ENCODE measurements at places on chromosomes 7 and 10. TPM values are rescaled to one million over a fixed set of nuclear protein-coding genes. Genes with fewer than 3 reads are reported as not detected.

NPFFR1 gene
- 0.11 TPM for total RNA-seq

RSU1 gene
- 23.5 TPM for total RNA-seq

DENND11 gene
- 14.2 TPM for total RNA-seq

COL1A2 gene
- total RNA-seq: 0.13 TPM

GNGT1 gene
- total RNA-seq: not detected

AFAP1L2 gene
- total RNA-seq: 26.9 TPM

ELN gene
- total RNA-seq: 8.6 TPM

FBXO24 gene
- total RNA-seq: 0.25 TPM

GPR15LG gene
- 0.58 TPM for total RNA-seq

FFAR4 gene
- 0.96 TPM for total RNA-seq

ZSCAN21 gene
- total RNA-seq: 15.0 TPM

AKR1C8 gene
- total RNA-seq: not detected

PARD3 gene
- 29.9 TPM for total RNA-seq

VWA2 gene
- total RNA-seq: 0.87 TPM

GLCCI1 gene
- total RNA-seq: 21.3 TPM

GRCh38 chr10:112223725-112224124, 40.2 kb upstream of the GPAM start:
- no peak for ATAC-seq

DNA sequence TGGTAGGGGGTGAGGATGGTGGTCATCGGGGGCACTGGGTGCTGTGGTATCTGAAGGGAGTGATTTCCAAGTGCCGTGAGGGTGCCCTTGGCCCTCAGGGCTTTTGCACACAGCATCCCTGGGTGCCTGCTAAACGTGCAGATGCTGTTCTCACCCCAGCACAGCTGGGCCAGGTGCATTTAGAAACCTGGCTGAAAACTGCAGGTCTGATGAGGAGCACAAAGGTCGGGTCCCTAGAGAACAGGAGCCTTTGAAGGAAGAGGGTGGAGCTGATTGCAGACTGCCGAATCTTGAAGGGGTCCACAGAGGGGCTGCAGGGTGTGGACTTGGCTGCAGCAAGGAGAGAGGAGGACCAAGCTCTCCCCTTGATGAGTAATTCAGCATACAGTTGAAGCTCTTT, 32.0 kb downstream of the ZMIZ1 start:
- ATAC-seq: no peak

DNA sequence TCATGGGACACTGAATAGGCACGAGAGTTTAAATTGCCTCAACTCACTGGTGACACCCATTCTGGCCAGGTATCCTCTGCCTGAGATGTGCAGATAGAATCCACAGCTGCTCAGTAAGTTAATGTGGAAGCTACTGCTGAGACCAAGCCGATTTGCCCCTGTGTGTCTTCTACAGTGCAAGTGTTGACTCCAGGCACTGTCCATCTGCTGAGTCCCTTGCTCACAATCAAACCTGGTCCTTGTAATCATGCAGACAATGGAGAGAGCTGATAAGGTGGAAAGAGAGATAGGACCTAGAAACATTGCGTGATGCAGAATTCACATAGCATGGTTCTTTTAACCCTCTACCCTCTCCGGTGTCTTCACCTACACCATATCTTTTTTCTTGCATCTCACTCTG, 101.4 kb downstream of the ITGB8 start:
- ATAC-seq: no peak

GRCh38 chr10:118638680-118639079, 43.2 kb upstream of the PRLHR start:
- no peak for ATAC-seq

GRCh38 chr7:154868921-154869320, 134.0 kb downstream of the PAXIP1 start:
- no peak for ATAC-seq

- ATAC-seq: no peak
Measured at GRCh38 chr10:6743291-6743849, 163.3 kb upstream of the PRKCQ start.

GRCh38 chr10:49552277-49552676, 13.4 kb upstream of the ERCC6 start:
- ATAC-seq: peak; percentile 95

- ATAC-seq: no peak
Measured at GRCh38 chr10:37476285-37476684, 350.9 kb downstream of the ANKRD30A start.

- no peak for ATAC-seq
Measured at GRCh38 chr7:106155027-106155426, 42.9 kb upstream of the SYPL1 start.

- no peak for ATAC-seq
Measured at GRCh38 chr10:17457083-17457482, 2.7 kb upstream of the ST8SIA6 start.

DNA sequence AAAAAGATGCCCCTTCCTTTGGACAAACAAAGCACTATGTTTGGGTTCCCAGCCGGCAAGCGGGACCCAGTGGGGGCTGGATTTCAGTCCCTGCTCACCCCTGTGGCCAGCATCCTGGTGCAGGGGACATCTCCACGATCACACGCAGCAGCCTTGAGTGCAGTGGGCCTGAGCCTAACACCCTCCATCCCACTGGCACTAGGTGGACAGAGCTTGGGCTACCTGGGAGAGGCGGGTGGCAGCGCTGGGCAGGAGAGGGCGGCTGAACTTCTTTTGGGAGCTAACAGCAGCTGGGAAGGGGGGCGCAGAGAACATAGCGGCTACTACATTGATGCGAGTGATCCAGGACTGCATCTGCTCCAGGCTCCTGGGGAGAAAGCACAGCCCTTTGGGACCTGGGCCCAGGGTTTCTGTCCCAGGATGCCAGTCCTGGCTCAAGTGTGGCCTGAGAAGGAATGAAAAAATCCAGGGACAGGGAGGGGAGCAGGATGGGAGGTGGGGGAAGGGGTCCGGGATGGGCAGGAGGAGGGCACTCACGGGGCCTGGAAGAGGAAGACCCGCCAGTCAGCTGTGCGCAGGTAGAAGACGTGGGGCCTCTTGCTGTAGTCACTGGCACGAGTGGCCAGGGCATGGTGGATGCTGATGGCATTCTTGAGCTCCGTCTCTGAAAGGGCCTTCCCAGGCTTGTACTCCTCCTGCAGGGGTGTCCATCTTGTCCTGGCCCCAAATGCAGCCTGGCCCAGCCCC, 9.0 kb downstream of the NFKB2 start:
- no peak for ATAC-seq

DNA sequence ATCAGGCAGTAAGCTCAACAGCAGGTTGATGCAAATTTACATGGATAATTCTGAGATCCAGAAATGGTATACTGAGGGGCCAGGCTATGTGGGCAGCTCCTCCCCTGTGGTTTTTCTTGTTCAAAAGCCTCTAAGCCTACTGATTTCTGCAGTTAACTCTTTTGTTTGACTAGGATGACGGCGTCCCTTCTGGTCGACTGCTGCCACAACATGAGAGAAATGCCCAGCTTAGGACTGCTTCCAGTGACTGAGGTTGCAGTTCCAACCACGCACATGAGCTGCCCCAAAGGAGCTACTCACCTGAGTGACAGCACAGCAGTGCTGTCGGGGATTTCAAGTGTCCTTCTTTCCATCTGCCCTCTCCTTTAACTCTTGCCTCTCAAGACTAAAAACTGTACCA, 973.0 kb upstream of the GHITM start:
- no peak for ATAC-seq

- no peak for ATAC-seq
Measured at GRCh38 chr10:69315610-69316312, 37.5 kb downstream of the HK1 start.

GRCh38 chr10:34742456-34742855, 72.6 kb downstream of the PARD3 start:
- ATAC-seq: no peak

DNA sequence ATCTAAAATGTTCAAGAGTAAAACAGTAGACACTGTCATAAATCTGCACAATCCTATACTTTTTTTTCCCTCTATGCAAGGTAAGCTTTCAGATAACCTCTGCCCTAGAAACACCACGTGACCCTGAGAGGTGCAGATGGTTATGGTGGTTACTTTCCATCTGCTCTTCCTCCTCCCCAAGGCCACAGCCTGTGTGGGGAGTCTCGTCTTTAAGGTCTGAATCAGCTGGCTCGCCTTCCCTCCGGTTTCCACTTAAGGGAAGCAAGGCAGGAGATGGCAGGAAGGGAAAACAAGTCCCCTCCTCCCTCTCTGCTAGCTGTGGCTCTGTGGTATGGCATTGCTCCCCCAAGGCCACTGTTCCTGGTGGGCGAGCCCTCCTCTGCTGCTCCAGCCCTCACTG, 181.8 kb downstream of the GLI3 start:
- no peak for ATAC-seq

- peak; percentile 70 for ATAC-seq
Measured at GRCh38 chr10:61975391-61975932, 74.0 kb downstream of the ARID5B start.

GRCh38 chr7:102444961-102445673, 11.7 kb downstream of the ORAI2 start:
- no peak for ATAC-seq

- ATAC-seq: no peak
Measured at GRCh38 chr10:86968271-86968993, at the start of gene ADIRF. Gene ADIRF (plus strand): TSS chr10:86968482. CDS start chr10:86968545, 63 bp downstream.

- no peak for ATAC-seq
Measured at GRCh38 chr7:17770710-17771375, 169.5 kb downstream of the SNX13 start.

- peak; percentile 75 for ATAC-seq
Measured at GRCh38 chr10:13684252-13684791, 97.6 kb downstream of the PRPF18 start.

DNA sequence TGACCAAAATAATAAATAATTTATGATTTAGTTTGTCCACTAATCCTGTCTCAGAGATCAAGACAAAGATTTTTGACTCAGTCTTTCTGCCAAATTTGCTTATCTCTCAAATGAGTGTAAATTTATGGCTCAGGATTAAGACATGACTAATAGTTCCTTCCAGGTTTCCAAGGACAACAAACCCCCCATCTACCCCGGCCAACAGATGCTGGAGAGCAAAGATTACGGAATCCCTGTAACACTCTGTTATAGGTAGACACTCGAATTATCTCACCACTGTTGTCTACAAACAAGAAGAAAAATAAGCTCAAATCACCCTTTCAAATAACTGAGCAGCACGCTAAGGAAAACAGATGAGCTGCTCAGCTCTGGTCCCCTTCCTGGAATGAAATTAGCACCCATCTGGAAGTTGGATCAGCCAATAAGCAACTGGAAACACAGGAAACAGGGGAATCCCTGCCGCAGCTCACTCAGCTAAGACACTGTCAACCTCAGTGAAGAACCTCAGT, 56.8 kb upstream of the SVIL start:
- ATAC-seq: peak; percentile 83

GRCh38 chr10:96560966-96561887, 25.6 kb downstream of the TM9SF3 start:
- no peak for ATAC-seq

DNA sequence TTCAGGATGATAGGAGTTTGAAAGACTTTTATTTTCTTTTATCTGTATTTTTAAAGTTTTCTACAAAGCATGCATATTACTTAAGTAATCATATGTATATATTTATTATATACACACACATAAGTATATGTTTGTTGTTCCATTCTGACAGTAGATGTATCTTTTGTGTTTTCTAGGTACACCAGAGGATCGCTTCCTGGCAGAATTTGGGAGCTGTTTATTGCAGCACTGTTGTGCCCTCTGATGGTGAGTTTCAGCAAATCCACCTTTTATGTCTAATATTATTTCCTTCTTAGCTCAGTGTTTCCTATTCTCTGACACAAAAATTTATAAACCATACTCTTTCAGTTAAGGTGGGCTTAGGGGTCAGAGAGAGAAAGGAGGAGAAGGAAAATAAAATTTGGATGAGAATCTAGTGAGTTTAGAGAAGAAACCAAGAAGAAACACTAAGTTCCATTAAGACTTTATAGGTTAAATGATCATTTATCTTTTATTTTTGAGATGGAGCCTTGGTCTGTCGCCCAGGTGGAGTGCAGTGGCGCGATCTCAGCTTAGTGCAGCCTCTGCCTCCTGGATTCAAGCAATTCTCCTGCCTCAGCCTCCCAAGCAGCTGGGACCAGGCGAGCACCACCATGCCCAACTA, 59.2 kb upstream of the OIT3 start:
- ATAC-seq: no peak

- ATAC-seq: no peak
Measured at GRCh38 chr7:794671-795329, 37.5 kb upstream of the SUN1 start.

DNA sequence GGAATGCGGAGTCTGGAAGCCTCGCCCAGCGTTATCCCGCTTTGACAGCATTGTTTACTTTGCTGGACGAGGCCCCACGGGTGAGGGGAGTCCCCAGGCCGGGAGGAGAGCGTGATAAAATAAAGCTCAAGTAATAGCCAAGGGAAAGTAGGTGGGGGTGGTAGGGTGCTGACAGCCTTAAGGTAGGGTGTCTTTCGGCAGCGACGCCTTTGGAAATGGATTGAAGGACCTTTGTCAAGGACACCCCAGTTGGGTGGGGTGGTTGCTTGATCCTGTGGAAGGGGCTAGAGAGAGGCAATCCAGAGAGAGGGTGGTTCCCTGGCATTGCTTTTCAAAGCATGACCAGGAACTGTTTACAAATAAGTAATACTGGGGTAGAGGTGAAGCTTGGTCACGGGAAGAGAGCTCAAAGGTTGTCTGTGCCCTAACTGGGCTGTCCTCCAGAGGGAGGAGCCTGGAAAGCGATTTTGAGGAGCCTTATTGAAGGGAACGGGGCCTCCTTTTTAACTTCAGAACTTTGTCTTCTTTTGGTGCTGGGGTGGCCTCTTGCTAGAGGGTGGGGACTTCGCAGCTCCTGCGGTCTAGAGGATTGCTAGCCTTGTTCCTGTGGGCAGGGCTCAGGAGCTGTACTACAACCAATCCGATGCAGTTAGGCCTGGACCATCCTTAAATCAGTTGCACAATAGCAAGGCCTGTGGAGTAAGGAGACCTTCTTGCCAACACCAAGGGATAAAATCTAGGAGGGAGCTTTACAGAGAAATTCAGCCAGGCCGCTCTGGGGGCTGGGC, 1.3 kb downstream of the EIF4EBP2 start:
- peak; percentile 7 for ATAC-seq

DNA sequence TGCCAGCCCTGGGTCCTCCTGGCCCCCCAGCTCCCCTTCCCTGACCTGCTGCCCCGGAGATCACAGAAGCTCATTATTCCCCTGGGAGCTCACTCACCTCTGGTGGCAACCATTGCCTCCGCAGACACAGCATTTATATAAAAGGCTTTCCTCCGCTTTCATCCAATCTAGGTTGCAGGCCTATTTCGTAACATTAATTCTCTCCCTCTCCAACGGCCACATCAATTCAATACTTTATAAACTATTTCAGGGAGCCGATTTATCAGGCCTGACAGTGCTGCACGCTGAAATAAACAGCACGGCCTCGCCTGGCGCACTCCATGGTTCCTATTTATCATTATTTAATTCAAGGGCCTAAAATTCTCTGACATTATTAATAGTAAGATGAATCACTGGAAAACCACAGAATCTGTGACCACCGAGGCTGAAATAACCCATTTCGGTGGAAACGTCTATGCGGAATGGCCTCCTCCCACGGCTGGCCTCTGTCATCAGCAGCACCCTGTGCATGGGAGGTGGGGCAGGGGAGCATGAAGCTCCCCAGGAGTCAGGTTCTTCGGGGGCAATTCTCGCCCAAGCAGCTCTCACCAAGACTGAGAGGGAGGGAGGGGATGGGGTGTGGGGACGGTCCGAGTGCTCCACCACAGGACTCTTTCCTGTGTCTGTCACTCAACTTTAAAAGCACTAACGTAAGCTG, 249.3 kb upstream of the PFKP start:
- peak; percentile 88 for ATAC-seq
